ENCODE measurements at places on chromosomes 1 and 21.

GRCh38 chr1:209435654-209436566 is 147.6 kb upstream of the CAMK1G start:
- no peak for DNase-seq

GRCh38 chr1:207312604-207312920 is 8.9 kb upstream of the CD55 start:
- no peak for DNase-seq

- DNase-seq = no peak
Observed at GRCh38 chr1:228345201-228345930, 61.3 kb downstream of the TRIM11 start.

DNA sequence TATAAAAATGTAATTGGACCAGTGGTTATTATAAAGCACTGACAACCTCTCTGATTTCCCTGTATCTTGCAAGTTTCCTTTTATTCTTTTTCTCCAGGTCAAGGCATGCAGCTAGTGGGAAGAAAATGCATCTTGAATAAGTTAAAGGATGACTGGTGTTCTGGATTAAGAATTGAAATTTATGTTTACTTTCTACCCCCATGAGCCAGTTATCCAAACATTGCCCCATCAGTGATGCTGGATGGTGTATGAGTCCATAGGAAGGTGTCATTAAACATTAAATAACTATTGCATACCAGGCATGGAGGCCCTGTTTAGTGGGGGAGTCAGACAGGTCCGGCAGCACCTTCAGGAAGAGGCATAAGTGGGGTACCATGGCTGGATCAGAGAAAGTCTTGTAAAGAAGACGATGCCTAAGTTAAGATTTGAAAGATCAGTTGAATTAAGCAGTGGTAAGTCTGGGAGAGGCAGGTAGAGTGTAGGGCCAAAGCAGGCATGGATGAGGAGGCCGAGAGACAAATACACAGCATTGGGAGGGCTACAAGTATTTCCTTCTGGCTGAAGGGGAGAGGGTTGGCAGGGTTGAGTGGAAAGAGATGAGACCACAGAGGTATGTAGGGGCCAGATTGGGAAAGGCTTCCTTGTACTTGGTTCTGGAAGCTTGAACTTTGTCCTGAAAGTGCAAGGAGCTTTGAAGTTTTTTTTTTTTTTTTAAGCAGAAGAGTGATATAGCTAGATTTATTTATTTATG is 5.7 kb downstream of the SZRD1 start:
- DNase-seq = no peak

DNA sequence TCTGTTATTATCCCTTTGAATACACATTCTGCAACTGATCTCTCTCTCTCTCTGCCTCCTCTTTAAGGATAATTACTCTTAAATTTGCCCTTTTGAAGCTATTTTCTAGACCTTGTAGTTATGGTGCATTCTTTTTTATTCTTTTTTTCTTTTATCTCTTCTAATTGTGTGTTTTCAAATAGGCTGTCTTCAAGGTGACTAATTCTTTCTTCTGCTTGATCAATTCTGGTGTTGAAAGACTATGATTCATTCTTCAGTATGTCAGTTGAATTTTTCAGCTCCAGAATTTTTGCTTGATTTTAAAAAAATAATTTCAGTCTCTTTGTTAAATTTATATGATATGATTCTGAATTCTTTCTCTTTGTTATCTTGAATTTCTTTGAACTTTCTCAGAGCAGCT is 95.6 kb upstream of the GPR52 start:
- DNase-seq = no peak

- DNase-seq = no peak
Observed at GRCh38 chr21:18384771-18385170, 18.8 kb downstream of the TMPRSS15 start.
